Smooth muscle cell of bladder (primary cell): ENCODE measurements at places on chromosomes 2 and 18. TPM values are rescaled to one million over a fixed set of nuclear protein-coding genes. Genes with fewer than 3 reads are reported as not detected.

Gene HS1BP3
- 24.5 and 27.5 TPM in 2 replicates for total RNA-seq

Gene MYO5B
- 0.18 and 0.28 TPM in 2 replicates for total RNA-seq

Gene ATL2
- 40.7 and 47.5 TPM in 2 replicates for total RNA-seq

Gene DSG2
- total RNA-seq: 2.3 and 23.3 TPM in 2 replicates

Gene SPC25
- 0.28 and 0.43 TPM in 2 replicates for total RNA-seq

Gene KIF5C
- total RNA-seq: under 0.01 and 0.09 TPM in 2 replicates

Gene PLCD4
- 1.8 TPM in 2 replicates for total RNA-seq

Gene TUBB8B
- total RNA-seq: not detected in 2 replicates

Gene METTL21A
- 7.9 and 8.1 TPM in 2 replicates for total RNA-seq

Gene LRP1B
- under 0.01 TPM in 2 replicates for total RNA-seq

Gene GFPT1
- 56.5 and 63.1 TPM in 2 replicates for total RNA-seq

Gene SERPINB4
- 0.14 and 0.46 TPM in 2 replicates for total RNA-seq

Gene RAMP1
- total RNA-seq: 10.1 and 10.5 TPM in 2 replicates

Gene KCTD18
- 26.5 and 29.1 TPM in 2 replicates for total RNA-seq

Gene GCC2
- total RNA-seq: 20.9 and 26.2 TPM in 2 replicates

Gene MOGAT1
- not detected in 2 replicates for total RNA-seq

Gene BMP10
- not detected in 2 replicates for total RNA-seq

Gene FAM237A
- not detected in 2 replicates for total RNA-seq

Gene TCF7L1
- total RNA-seq: 1.00 and 1.0 TPM in 2 replicates

Gene TMEM18
- 13.4 and 14.4 TPM in 2 replicates for total RNA-seq

Gene FN1
- total RNA-seq: 808 and 2,278 TPM in 2 replicates

Gene LAMA3
- 19.1 and 20.9 TPM in 2 replicates for total RNA-seq

Gene PLGLB1
- total RNA-seq: 0.43 and 1.8 TPM in 2 replicates

Gene ATOH8
- total RNA-seq: 29.3 and 72.5 TPM in 2 replicates
